ENCODE measurements at places on chromosomes 2 and 18. TPM values are rescaled to one million over a fixed set of nuclear protein-coding genes. Genes with fewer than 3 reads are reported as not detected.

Gene SPP2
- not detected for total RNA-seq

Gene CCDC85A
- 0.34 TPM for total RNA-seq

DNA sequence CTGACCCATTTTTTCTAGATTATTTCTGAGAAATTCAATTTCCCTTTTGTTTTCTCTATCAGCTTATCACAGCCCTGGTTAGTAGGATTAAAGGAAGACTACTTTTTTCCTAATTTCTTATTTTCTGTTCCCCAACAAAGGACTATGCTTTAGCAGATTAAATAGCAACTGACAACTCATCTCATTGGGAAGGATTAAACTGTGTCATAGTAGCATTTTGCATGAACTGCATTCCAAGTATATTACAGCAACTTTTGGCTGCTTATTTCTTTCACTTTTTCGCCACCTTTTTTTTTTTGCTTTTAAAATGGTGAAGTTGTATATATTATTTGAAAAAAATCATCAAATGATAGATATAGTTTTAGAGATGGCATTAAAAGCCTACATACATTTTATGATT lies 570.3 kb downstream of the FBXO15 start:
- no peaks in the 10 kb centered on the region for H3K4me1 ChIP-seq
- no peak overlapping the region for H3K27ac ChIP-seq
- no peak for DNase-seq

DNA sequence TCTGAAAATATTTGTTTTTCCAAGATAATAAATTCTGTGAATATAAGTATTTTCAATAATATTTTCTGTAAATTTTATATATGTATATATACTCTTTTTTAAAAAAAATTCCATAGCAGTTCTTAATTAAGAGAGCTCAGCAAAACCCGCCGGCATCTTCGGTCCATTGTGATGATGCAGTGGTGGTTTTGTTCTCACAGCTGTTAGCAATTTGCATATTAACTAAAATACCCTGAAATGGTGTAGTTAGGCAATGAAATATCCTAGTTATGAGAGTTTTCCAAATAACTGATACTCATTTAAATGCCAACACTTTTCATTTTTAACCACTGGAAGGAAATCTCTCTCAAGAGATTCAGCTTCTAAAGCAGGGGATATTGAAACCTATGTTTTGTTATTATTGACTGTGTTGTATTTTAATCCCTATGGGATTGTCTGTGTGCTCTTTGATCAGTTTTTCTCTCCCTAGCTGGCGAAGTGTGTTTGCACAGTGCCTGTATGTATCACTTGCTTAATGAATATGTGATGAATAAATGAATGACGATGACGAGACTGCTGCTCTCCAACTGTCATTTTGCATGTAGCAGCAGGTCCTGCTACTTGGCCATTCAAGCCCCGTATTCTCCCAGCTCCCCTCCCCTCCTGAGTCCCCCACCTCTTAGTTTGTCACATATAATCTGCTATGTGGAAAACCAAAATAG lies 42.4 kb downstream of the PSMG2 start:
- no peaks in the 10 kb centered on the region for H3K27me3 ChIP-seq
- no peak for DNase-seq
- no peak overlapping the region for H3K27ac ChIP-seq
- H3K4me3 ChIP-seq = no peak overlapping the region
- no peaks in the 10 kb centered on the region for H3K36me3 ChIP-seq
- no peaks in the 10 kb centered on the region for H3K4me1 ChIP-seq

DNA sequence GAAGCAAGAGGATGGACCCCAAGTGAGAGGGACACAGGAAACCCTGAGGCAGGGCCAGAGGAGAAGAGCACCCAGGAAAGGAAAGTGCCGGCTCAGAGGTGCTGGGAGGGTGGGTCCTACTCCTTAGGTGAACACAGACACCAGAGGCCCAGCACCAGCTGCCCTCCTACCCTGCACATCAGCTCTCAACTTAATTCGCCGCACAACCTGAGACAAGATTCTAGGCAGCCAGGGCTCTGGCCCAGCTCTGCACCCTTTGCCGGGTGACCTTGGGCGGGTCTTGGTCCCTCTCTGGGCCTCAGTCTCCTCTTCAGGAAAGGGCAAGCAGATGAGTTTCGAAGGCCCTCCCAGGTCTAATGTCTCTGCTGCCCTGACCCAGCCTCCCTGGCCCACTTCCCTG lies 28.1 kb downstream of the ZFP36L2 start:
- DNase-seq = no peak
- H3K36me3 ChIP-seq = no peaks in the 10 kb centered on the region
- H3K4me3 ChIP-seq = no peak overlapping the region

GRCh38 chr2:134499307-134499926 lies 219.4 kb downstream of the TMEM163 start:
- H3K27ac ChIP-seq = no peak overlapping the region
- H3K36me3 ChIP-seq = no peaks in the 10 kb centered on the region

Measured in neural progenitor cell (in vitro differentiated cells).